Panc1 (cell line): ENCODE measurements at places on chromosomes 12 and 14. TPM values are rescaled to one million over a fixed set of nuclear protein-coding genes. Genes with fewer than 3 reads are reported as not detected.
A peak's percentile ranks its signal among the peaks of the same experiment; 100 is the strongest.

KRT73 gene
- total RNA-seq = not detected

- DNase-seq = no peak
These were observed 514.6 kb downstream of the MED13L start for GRCh38 chr12:115762936-115763335.

METTL25 gene
- 3.5 TPM for total RNA-seq

GPD1 gene
- 0.28 TPM for total RNA-seq

MRPL51 gene
- total RNA-seq = 194 TPM

- DNase-seq = no peak
These were observed 14.7 kb downstream of the GPR68 start for GRCh38 chr14:91229743-91230200.

GRCh38 chr12:81417056-81417455, 339.2 kb downstream of the ACSS3 start:
- no peak for DNase-seq

ABHD12B gene
- not detected for total RNA-seq

- no peak for DNase-seq
These were observed 102.9 kb downstream of the RPS29 start for GRCh38 chr14:49483268-49483667.

- no peak for DNase-seq
These were observed 88.3 kb downstream of the LRRK2 start for GRCh38 chr12:40312982-40313576.

GRCh38 chr14:37470251-37470650, 124.8 kb downstream of the FOXA1 start:
- no peak for DNase-seq

CCDC60 gene
- total RNA-seq = not detected

- DNase-seq = no peak
These were observed 33.6 kb downstream of the FUT8 start for GRCh38 chr14:65446159-65446558.

DNA sequence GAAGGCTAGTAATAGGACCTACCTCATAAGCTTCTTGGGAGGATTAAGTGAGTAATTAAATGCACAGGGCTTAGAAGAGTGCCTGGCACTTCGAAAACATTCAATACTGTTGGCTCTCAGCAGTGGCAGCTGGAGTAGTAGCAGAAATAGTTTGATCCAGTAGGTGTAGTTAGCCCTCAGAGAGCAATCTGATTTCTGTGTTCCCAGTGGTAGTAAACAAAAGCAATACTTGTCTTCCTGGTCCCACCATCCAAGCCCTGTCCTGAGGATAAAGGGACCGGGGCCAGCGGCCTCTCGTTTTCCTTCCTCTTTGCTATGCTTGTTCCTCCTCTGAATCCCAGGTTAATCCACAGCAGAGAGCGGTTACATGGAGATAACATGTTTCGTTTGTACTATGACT, 131.6 kb downstream of the SAMD4A start:
- no peak for DNase-seq

PLEKHG3 gene
- total RNA-seq = 34.0 TPM

GOLT1B gene
- 40.8 TPM for total RNA-seq

OTUB2 gene
- total RNA-seq = 3.4 TPM

LYZ gene
- total RNA-seq = 1.1 TPM

DNA sequence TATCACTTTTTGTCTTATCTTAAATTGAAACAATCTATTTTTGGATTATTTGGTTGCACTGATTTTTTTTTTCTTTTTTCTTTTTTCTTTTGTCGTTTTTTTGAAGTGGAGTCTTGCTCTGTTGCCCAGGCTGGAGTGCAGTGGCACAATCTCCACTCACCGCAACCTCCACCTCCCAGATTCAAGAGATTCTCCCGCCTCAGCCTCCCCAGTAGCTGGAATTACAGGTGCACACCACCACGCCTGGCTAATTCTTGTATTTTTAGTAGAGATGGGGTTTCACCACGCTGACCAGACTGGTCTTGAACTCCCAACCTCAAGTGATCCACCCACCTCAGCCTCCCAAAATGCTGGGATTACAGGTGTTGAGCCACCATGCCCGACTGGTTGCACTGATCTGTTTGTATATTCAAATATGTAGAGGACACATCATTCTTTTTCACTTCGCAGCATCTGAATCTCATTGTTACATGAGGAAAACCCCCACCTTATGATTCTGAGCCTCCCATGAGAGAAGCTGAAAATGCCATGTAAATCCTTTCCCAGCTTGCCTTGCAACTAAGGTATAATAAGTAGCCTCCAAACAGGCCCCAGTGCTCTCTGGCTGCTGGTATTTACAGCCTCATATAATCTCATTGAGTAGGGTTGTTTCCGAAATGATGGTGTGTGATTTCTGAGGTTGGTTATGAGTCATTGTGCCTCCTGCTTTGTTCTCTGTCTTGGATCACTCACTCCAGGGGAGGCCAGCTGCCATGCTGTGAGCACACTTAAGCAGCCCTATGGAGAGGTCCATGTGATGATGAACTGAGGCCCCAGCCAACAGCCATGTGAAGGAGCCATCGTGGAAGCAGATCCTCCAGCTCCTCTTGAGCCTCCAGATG, 5.2 kb upstream of the HSP90B1 start:
- peak; percentile 30 for DNase-seq

- DNase-seq = no peak
These were observed 1.7 kb downstream of the TRHDE start for GRCh38 chr12:72273851-72274351.
